ENCODE measurements at places on chromosomes 3 and 15.

GRCh38 chr15:90701048-90701447, 16.1 kb upstream of the BLM start:
- no peak for DNase-seq

GRCh38 chr15:77013776-77014131, 18.8 kb downstream of the PSTPIP1 start:
- DNase-seq = no peak

DNA sequence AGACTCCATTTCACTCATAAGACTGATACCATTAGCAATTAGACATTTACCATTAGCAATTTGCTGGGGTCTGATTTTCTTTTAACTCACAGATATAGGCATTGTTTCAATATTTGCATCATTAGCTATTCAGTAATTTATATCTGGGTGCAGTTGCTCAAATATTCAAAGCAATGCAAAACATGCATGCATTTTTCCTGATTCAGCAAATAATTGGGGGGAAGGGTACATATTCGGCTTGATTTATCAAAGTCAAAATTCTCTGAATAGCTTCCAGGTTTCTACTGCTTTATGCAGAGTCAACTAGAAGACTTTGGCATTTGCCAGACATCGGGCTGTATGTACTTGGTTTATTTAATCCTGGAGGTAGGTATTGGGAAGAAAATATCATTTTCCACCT, 315.6 kb upstream of the NR2F2 start:
- DNase-seq = no peak

DNA sequence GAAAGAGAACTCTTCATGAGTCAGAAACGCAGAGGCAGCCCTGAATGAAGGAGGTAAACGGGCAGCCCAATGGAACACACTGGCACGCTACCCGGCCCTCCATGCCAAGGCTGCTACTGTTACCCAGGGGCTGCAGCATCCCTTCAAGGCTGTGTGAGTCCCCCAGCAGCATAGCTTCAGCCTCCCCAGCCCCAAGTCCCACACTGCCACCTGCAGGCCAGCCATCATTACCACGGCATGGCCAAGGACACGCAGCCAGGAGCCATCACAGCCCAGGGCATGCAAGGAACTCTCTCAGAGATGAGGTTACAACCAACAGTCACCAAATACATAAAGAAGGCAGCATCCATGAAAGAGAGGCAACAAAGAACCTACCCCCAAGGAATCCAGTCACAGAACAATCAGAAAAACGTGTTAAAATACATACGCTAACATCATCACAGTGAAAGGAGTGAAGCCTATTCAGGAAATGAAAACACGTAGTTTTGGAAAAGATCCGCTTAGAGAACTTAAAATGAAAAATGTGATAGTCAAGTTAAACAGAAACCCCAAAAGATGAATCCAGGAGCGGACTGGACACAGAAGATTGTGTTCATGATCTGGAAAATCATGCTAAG, 22.4 kb downstream of the PLA2G4F start:
- DNase-seq = peak; percentile 39

- DNase-seq = no peak
These were observed 56.1 kb downstream of the CACNA2D2 start for GRCh38 chr3:50447290-50447840.

DNA sequence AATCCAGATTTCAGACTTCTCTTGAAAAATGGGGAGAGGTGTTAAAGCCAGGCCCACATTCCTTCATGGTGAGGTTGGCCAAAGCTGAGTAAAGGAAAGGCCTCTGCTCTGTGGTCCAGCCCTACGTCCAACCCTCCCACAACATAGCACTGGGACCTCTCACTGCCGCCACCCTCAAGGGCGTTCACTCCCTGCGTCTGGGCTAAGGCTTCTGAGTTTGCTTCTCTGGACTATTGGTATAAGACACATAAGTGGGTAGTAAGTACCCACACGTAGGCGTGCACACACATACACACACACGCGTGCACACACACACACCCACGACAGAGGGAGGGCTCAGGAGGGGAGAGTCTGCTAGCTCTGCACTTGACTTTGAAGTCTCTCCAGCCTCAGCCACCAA, 80.2 kb upstream of the PXYLP1 start:
- no peak for DNase-seq
